Esophagus squamous epithelium (tissue), 5 donors: ENCODE measurements at places on chromosomes 12 and 14.

GRCh38 chr14:81352413-81352812 lies 47.7 kb downstream of the STON2 start:
- no peak for DNase-seq

DNA sequence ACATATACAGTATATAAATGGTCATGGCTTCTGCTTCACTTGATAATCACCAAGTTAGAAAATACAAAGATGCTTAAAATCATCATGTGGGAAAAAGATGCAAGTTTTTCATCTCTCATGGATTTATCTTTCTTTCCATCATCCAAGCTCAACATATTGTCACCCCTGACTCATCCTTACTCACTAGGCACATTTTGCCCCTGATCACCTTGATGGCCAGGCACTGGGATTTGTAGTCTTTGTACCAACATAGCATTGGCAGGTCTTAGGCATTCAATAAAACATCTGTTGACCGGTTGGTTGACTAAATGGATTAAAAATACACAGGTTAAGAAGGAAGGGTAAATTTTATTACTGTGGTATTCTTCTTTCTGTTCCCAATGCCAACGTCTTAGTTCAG lies 28.1 kb downstream of the KLHDC2 start:
- no peak for DNase-seq

DNA sequence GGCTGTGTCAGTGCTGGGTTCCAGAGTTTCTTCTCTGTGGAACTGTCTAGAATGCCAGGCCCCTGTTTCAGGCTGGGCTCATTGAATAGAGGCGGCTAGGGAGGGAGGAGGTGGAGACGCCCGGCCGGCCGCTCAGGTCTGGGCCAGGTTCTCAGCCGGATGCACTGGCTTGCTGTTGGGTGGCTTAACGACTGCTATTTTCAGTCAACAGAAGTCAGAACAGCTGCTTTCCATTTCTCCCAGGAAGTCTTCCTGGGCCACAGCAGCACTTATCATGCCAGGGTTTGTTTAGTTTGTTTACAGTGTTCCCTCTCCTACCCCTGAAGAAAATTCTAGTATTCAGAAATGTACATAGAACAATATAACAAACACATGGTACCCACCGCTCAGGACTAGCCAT lies 26.0 kb upstream of the VPS37B start:
- no peak for DNase-seq

DNA sequence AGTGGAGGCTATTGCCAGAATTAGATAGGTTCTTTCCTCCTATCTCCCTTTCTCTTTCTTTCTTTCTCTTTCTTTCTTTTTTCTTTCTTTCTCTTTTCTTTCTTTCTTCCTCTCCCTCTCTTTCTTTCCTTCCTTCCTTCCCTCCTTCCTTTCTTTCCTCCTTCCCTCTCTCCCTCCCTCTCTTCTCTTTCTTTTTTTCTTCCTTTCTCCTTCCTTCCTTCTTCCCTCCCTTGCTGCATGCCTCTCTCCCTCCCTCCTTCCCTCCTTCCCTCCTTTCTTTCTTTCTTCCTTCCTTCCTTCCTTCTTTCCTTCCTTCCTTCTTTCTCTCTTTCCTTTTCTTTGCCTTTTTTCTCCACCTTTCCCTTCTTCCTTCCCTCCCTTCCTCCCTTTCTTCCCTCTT lies 16.4 kb upstream of the MDGA2 start:
- DNase-seq: no peak
